ENCODE measurements at places on chromosomes 4 and X.

DNA sequence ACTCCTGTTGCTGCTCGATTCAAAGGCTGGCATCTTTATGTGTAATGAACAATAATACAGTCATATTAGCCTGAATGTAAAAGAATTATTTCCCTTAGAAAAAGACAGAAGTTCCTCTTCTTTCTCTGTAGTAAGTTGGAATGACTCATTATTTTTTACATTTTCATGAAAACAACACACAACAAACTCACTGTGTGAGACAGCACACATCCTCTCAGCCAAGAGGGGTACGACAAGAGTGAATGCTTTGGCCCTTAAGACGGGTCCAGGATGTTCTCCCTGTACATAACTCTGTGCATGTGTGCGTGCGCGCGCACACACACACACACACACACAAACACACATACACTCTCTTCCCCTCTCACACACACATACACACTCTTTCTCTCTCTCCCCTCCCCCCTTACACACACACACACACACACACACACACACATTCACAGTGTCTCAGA lies 72.8 kb downstream of the MANBA start:
- DNase-seq: no peak

GRCh38 chrX:139585613-139586012 lies 55.1 kb downstream of the F9 start:
- no peak for DNase-seq

DNA sequence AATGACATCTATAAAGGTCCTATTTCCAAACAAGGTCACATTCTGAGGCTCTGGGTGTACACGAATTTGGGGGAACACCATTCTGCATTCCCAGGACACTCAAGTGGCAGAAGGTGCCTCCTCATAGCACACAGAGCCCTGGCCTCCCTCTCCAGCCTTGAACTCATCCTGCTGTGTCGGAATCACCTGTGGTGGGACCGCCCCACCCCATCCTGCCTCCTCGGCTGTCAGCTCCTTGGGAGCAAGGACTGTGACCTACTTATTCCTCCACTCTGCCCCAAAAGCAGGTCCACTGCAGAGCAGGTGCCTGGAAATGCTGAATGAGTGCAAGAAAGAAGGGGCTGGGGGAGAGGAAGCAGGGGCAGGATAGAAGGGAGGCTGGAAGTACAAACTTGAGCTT lies 33.5 kb downstream of the HTRA3 start:
- DNase-seq: peak; percentile 12

DNA sequence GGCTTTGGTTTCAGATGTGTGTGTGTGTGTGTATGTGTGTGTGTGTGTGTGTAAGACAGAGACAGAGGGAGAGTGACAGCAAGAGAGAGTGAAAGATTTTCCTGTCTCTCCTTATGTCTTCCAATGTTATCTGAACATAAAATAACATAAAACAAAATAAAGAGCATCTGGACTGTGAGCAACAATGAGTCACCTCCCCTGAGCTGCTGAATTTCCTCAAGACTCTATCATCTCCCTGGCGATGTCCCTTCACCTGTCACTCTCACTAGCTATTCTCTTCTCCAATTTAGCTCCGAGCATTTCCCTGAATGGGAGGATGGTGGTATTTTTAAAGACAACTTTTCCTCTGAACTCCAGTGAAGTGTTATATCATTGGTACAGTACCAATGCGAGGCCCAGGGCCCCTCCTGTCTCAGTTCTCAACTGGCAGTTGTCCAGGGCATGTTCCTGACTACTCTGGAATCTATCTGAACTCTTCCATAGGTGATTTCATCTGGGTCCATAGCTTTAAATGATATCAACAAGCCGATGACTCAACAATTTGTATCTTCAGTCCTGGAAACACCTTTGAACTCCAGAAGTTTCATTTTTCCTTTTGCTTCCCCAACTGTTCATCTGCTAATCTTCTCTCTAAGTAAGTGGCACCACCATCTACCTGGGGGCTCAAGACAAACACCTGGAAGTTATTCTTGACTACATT lies 195.0 kb upstream of the CLNK start:
- no peak for DNase-seq

GRCh38 chr4:152687974-152688599 lies 8.3 kb upstream of the TMEM154 start:
- DNase-seq: no peak

- DNase-seq: no peak
Measured at GRCh38 chr4:60400593-60400992, 799.5 kb upstream of the ADGRL3 start.

GRCh38 chrX:8728932-8729535 lies 2.9 kb downstream of the ANOS1 start:
- no peak for DNase-seq

- no peak for DNase-seq
Measured at GRCh38 chr4:142556570-142557238, 289.4 kb downstream of the INPP4B start.

DNA sequence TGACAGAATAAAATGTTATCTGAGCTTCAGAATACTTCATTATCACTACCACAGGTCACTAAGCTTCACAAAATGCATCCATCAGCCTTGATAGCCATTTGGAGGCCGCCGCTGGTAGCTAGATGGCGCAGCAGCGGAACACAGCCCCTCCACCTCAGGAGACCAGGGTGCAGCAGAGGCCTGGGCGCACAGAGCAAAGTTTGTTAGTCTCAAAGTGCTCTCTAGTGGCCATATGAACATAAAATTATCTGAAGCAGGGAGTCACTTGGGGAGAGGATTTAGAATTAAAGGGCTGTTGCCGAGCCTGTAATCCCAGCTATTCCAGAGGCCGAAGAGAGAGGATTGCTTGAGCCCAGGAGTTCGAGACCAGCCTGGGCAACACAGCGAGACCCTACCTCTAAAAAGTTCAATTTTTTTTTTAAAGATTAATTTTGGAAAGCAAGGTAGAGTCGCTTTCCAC lies 8.1 kb upstream of the DCTD start:
- peak; percentile 66 for DNase-seq

DNA sequence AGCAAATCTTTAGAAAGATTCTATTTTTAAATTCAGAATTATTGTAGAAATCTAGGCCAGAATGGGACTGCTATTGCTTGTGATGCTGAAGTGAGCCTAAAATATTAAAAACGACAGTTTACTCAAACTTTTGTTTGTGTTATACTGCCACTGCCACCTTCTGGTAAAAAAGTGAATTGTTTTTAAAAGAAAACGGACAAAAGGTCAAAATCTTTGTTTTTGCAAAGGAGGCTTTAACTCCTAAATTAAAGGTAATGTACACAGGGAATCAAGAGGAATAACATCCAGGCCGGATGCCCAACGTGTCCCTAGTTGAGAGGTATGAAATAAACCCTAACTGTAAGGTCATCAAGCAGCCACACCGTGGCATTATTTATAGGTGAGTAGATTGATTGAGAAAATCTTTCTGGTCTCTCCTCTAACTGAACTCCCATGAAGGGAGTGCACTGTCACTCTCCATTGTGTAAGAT lies 338.3 kb upstream of the GALNT7 start:
- no peak for DNase-seq

DNA sequence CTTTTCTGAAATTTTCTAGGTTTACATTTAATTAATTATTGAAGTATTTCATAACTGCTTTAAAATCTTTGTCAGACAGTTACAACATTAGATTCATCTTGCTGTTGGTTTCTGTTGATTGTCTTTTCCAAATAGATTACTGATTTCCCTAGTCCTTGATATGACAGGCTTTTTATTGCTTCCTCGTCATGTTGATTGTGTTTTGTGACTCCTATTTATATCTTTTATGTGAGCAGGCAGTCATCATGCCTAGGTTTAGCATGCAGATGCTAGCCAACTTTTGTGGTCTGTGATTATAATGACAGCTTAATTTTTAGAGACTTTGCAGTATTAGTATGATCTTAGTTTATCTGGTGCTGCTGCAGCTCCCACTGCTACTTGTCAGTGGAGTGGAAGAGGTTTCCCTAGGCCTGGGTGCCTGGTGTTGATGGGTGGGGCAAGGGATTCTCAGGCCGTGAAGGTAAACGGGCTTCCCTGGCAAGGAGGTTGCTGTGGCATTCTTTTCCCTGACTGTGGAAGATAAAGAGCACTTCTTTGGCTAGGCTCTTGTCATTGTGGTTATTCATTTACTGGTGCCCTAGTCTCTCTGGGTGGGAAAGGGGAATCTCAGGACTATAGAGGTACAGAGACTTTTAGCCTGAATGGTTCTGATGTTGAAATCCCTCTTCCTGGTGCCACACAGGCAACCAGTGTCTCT lies 65.7 kb downstream of the SERPINA7 start:
- no peak for DNase-seq

DNA sequence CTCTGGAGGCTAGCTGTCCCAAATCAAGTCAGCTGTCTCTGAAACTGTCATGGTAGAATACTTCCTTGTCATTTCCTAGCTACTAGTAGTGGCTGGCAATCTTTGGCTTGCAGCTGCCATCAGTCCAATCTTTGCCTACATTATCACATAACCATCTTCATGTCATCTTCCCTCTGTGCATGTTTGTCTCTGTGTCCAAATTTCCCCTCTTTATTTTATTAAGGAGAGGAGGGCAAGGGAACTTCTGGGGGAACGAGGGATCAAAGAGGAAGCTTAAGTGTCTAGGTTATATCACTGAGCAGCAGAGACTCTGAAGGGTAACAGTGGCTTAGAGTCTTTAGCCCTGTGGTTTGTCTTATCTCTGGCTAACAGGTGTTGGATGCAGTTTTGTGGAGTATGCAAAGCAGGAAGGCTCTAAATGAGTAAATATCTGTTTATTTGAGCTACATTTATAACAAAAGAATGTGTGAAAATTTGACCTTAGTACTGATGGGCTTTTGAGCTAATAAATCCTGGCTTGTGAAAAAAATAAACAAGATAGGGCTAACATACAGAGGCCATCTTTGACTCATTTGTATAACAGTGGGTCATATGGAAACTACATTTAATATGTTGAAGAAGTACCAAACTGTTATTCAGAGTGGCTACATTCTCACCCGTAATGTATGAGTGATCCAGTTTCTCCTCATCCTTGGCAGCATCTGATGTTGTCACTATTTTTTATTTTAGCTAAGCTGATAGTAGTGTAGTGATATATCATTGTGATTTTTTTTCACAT lies 49.4 kb upstream of the ENOX2 start:
- no peak for DNase-seq

- no peak for DNase-seq
Measured at GRCh38 chr4:74400395-74400794, 35.5 kb downstream of the EREG start.

- peak; percentile 65 for DNase-seq
Measured at GRCh38 chr4:22739968-22740367, 47.2 kb downstream of the GBA3 start.

DNA sequence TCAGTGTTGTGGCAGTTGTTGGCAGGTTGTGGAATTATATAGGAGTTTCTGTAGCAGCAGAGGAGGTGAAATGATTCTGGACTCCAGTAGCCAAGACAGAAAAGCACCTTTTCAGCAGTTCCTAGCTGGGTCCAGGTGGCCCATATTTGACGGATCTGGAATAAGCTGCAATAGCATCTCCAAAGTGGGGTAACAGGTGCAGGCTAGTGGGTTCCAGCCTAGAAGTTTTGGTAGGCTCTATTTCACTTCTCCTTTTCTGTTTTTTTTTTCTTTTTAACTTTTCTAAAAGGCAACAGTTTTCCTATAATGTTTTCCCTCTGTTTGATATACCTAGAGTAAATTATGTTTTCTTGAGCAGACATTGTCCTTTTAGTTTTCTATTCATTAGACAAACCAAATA lies 392.5 kb downstream of the C4orf33 start:
- DNase-seq: no peak

- no peak for DNase-seq
Measured at GRCh38 chrX:44795945-44796450, 47.8 kb upstream of the DUSP21 start.

DNA sequence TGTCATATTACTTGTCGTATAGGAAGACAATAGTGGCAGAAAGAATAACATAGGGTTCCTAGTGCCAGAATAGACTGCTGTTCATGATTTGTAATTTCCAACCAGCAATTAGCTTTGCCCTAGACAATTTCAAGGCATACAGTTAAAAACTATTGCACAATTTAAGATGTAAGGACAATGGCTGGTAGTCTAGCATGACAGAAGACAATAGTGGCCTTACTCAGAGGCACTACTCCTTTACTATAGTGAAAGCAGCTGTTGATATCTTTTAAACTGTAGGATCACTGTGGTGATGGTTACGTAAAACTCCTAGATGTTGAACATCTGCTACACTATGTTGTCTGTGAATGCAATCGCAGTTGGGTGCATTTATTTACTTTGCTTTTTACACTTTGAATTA lies 234.5 kb downstream of the RBMX2 start:
- no peak for DNase-seq

DNA sequence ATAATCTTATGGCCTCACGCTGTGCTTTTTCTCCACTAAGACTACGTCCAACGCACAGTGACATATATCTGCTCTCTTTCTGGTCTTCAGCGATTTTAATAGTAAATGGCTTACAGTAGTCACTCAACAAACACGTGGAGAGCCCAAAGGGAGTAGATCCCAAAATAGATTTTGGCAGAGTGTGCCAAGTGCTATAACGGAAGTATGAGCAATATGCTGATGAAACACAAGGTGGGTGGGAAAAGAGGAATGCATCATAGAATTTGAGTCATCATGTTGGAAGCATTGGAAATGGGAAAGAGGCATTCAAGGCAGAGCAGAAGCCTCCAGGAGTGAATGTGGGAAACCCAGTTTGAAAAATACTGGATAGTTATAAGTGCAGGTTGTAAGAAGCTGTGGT lies 129.1 kb upstream of the LDB2 start:
- no peak for DNase-seq

DNA sequence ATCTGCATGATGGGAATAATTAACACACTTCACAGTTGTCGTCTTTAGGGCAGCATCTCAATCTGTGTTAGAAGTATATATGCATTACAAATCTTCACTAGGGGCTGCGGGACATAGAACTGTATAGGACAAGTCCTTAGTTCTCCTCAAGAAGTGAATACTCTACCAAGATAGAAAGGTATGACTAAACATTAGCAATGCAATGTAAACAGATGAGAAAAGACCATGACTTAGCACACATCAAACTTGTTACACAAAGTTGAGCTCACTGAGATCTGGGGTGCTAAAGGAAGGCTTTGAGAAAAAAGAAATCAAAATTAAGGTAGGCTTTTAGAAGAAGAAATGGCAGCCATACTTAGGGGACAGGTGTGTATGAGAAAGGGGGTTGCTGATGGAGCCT lies 182.1 kb upstream of the MAP3K15 start:
- DNase-seq: no peak

DNA sequence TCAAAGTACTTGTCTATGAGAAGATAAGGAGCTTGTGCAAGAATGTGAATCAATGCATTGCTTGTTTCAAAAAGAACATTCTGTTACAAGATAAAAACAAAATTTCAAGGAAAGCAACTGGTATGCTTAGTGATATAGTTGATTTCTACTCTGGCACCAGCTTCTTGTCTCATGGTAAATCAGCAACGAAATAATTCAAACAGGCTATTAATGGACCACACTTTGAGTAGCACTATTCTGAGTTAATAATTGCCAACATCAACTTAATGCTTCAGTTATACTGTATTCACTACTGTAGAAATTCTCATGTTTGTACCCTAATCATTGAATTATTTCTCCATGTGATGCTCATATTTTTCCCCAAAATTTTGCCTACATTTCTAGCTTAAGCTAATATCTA lies 252.6 kb downstream of the NDST4 start:
- DNase-seq: no peak

GRCh38 chrX:153378607-153379006 lies 22.5 kb downstream of the PNMA6E start:
- DNase-seq: no peak

Data from right hindlimb (tissue), 1 donor.